Bronchial epithelial cell (primary cell): ENCODE measurements at places on chromosomes 1 and 21. TPM values are rescaled to one million over a fixed set of nuclear protein-coding genes. Genes with fewer than 3 reads are reported as not detected.

The CD101 gene
- 0.53 and 0.90 TPM in 2 replicates for total RNA-seq

The FAM163A gene
- total RNA-seq, result not detected in 2 replicates

The TMEM183A gene
- 102 and 126 TPM in 2 replicates for total RNA-seq

The ZFYVE9 gene
- 44.2 and 44.8 TPM in 2 replicates for total RNA-seq

The MSH4 gene
- 0.26 and 0.51 TPM in 2 replicates for total RNA-seq

The AMPD1 gene
- total RNA-seq, result 0.13 TPM in 1 of 2 replicates, not detected in the other

The NSUN4 gene
- total RNA-seq, result 9.0 and 12.0 TPM in 2 replicates

The LAX1 gene
- total RNA-seq, result under 0.01 TPM in 1 of 2 replicates, not detected in the other

The ISG15 gene
- 18.2 and 25.7 TPM in 2 replicates for total RNA-seq

The FCRL4 gene
- total RNA-seq, result not detected in 2 replicates

The TTC39A gene
- total RNA-seq, result 6.1 and 20.5 TPM in 2 replicates

The CACNA1S gene
- total RNA-seq, result not detected in 2 replicates

The TRIM58 gene
- not detected in 2 replicates for total RNA-seq

The GPR61 gene
- not detected in 2 replicates for total RNA-seq

The DNAJC6 gene
- total RNA-seq, result 1.9 and 2.1 TPM in 2 replicates

The FOXJ3 gene
- total RNA-seq, result 13.2 and 17.0 TPM in 2 replicates
